ENCODE measurements at places on chromosomes 3 and 15.

DNA sequence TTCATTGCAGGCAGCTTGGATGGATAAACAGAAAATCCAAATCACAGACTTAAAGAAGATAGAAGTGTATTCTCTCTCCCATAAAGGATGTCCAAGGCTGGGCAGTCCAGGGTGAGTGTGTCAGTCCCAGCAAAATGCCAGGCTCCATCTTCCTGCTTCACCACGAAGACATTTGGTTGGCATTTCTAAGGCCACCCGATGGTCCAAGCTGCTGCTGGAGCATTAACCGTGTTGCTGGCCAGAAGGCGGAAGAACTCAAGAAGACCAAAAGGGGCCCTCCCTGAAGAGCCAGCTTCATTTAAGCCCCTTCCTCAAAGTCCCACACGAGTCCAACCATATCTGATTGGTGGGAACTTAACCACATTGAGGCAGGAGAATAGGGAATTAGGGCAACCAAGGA, 3.0 kb upstream of the CYP11A1 start:
- DNase-seq: no peak

- DNase-seq: no peak
Observed at GRCh38 chr3:106673926-106674569, 703.2 kb upstream of the CCDC54 start.

GRCh38 chr15:52440414-52440813, 88.3 kb downstream of the MYO5A start:
- DNase-seq: peak; percentile 68

- peak; percentile 33 for DNase-seq
Observed at GRCh38 chr3:44870375-44871061, 3.9 kb upstream of the TGM4 start.

GRCh38 chr3:122246199-122246598, 62.7 kb downstream of the CASR start:
- no peak for DNase-seq

- DNase-seq: no peak
Observed at GRCh38 chr3:108713816-108714215, 43.4 kb downstream of the RETNLB start.

DNA sequence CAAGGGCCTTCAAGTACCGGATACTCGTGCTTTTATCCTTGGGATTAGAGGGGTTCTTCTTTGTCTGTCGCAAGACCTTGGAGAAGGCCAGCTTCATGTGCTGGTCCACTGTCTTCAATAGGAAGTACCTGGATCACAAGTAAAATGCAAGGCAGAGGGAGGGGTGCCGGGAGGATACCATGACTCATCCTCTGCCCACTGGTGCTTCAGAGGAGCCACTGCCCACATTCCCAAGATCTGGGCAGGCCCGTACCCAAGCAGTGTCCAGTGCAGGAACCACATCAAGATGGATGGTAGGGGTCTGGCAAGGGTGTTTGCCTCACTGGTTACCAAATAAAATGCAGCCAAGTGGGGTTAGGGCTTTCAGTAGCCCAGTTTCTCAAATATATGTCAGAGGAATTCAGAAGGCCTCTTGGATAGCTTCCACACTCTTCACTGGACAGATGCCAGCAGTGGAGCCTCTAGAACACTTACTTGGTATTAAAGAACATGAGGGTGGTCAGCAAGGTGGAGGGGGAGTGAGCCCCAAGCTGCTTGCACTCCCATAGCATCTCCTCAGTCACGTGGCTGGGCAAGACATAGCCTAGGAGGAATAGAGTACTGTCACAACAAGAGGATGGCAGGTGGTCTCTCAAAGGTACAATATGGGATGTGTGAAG, 3.6 kb upstream of the IMPDH2 start:
- DNase-seq: no peak

DNA sequence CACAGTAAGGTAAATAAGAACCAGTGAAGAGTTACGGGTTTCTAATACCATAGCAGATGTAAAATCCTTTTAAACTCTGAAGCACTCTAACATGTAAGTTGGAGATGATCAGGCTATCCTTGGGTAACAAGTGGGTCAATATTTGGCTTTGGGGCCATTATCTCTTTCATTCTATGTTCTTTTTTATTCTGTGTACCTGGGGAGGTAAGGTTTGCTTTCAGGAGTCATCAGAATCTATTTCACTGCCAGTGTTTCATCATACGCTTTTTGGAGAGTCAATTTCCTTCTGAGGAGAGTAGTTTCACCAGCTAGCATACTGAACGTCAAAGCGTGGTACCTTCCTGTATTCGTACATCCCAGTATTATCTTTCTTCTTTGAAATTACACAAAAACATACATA, 166.5 kb downstream of the GMNC start:
- DNase-seq: no peak

DNA sequence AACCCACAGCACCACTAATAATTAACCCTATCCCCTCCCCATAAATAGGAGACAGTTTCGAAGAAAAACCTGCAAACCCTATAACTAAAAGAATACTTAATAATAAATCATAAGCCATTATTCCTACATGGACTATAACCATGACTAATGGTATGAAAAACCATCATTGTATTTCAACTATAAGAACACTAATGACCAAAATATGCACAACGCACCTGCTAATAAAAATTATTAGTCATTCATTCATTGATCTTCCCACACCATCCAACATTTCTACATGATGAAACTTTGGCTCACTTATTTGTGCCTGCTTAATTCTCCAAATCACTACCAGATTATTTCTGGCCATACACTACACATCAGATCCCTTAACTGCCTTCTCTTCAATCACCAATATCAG, 16.6 kb downstream of the AQP9 start:
- DNase-seq: no peak

- no peak for DNase-seq
Observed at GRCh38 chr3:66722675-66723074, 221.9 kb upstream of the LRIG1 start.
